ENCODE measurements at places on chromosomes 1 and 21.

- DNase-seq, result no peak
Observed at GRCh38 chr1:118985640-118986554, 2.2 kb downstream of the TBX15 start.

GRCh38 chr21:42062236-42063022, 8.7 kb upstream of the UMODL1 start:
- peak; percentile 55 for DNase-seq

GRCh38 chr1:88763649-88764406, 79.8 kb downstream of the PKN2 start:
- no peak for DNase-seq

DNA sequence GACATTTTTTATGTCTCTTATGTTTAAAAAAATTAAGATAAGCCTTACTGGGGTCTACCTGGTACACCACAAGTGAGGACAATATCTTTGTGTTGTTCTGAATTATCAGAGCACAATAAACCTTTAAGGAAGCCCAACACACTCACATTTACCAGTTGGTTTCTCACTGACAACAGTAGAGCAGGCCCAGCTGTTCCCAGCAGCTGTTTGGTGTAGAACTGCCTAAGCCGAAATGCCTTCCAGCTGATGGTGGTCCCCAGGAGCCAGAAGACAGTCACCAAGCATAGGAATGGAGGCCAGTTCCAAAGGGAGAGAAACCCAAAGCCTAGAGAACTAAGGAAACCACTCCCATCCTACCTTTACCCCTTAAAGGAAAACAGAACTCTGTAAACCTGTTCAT, 428.6 kb upstream of the CAMK1G start:
- no peak for DNase-seq

- DNase-seq, result no peak
Observed at GRCh38 chr1:61053712-61054600, 28.4 kb upstream of the NFIA start.

DNA sequence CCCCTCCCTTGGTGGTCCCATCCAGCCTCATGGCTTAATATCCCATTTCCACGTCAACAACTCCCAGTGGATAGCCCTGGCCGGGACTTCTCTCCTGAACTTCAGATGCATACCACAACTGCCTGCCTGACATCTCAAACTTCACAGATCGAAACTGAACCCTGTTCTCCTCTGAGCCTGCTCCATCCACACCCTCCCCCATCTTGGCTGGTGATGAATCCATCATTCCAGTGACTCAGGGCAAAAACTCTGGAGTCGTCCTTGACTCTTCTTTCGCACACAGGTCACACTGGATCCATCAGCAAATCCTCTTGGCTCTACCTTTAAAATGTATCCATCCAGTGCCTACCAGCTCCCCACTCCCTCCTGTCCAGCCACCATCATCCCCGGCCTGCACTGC, 3.9 kb downstream of the TAS1R2 start:
- no peak for DNase-seq

- no peak for DNase-seq
Observed at GRCh38 chr1:3680488-3681230, 28.3 kb downstream of the TP73 start.

DNA sequence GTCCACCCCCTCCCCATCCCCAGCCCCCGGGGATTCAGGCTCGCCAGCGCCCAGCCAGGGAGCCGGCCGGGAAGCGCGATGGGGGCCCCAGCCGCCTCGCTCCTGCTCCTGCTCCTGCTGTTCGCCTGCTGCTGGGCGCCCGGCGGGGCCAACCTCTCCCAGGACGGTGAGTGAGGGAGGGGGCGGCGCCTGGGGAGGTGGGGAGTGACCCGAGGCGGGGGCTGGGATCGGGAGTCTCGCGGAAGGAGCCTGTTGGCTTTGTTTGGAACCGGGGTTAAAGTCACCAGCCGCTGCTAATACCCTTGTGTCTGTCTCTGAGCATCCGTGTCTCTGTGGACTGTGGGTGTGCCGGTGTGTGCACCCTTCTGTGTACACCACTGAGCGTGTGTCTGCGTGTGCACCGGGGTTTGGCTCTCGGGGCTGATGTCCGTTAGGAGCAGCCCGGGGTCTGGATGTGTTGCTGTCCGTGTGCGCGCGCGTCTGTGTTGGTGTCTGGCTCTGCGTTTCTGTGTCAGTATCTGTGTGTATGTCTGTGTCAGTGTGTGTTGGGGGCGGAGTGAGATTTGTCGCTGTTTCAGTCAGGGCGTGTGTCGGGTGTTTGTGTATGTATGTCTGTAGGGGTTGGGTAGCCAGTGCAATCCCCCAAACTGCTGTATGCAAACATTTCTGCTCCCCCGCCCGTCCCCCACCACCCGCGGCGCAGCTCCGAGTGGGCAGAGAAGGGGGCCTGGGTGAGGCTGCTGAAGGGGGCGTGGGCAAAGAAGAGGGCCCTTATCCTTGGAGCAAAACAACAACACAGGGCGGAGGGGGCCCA, 480 bp downstream of the CADM3 start:
- DNase-seq, result no peak

- DNase-seq, result no peak
Observed at GRCh38 chr1:10051656-10052055, 18.9 kb downstream of the UBE4B start.

- no peak for DNase-seq
Observed at GRCh38 chr1:179881642-179882252, 338 bp upstream of the TOR1AIP1 start.
